ENCODE measurements at places on chromosomes 3 and 15.

DNA sequence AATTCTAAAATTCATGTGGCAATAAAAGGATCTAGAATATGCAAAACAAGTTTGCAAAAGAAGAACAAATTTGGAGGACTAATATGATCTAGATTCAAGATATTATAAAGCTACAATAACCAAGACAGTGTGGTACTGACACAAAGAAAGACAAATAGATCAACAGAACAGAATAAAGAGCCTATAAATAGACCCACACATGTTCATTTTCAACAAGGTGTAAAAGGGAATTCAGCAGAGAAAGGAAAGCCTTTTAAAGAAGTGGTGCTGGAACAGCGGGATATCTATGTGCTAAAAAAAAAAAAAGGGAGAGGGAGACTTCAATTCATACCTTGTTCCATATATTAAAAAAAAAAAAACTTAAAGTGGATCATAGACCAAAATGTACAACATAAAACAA, 149.0 kb downstream of the WDR76 start:
- no peak for DNase-seq

- DNase-seq, result no peak
Observed at GRCh38 chr15:35491999-35492398, 54.0 kb downstream of the DPH6 start.

- DNase-seq, result no peak
Observed at GRCh38 chr3:77536038-77536775, 496.3 kb downstream of the ROBO2 start.

GRCh38 chr3:168157099-168157700, 61.5 kb upstream of the GOLIM4 start:
- DNase-seq, result peak; percentile 10

DNA sequence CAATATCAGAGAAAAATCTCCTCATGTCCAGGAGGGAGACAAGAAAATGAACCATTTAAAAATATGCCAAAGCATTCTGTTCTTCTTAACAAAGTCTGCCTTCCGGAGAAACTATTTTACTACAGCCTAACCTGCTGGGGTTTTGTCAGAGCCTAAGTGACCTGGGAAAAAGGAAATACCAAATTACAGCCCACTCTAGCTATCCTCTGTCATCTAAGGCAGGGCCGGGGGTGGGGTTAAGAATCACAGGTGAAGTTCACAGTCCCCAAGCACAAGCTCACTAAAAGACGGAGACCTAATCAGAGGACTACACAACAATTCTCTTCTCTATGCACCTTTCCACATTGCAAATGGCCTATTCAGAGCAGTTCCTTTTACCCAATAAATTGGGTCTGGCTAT, 116.6 kb downstream of the TRIM42 start:
- no peak for DNase-seq

- no peak for DNase-seq
Observed at GRCh38 chr3:72721683-72722381, 126.4 kb downstream of the SHQ1 start.
